ENCODE measurements at places on chromosomes 5 and 9.

DNA sequence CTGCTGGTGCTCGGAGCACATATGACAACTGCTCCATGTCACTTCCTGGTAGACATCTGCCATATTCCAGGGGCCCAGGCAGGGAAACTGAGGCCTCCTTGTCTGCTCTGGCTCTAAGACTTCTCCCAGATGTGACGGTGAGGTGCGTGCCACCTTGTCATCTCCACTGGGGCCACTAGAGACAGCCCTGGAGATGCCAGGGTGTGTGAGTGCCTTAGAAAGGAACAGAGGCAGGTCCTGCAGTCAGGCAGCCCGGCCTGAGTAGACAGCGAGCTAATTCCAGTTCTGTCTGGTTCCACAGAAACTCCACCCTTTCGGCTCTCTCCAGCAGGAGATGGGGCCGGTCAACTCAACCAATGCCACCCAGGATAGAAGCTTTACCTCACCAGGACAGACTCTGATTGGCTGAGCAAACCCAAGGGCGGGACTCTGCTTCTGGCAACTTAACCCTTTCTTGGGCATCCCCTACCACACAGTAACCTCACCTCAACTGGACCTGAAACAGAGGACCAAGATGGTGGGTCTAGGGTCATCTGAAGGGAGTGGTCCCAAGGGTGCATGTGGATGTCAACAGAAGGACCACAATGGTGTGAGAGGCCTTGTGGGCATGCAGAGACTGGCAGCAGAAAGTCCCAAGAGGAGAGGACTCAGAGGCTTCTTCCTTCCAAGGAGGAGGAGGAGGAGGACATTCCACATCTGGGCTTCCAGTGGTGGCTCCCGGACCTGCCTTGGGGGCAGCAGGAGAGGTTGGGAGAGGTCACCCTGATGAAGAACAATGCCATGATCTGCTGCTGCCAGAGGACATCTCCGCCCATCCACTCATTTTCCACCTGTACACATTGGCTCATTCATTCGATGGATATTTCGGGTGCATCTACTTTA, 77.7 kb downstream of the RGS3 start:
- no peak for DNase-seq

DNA sequence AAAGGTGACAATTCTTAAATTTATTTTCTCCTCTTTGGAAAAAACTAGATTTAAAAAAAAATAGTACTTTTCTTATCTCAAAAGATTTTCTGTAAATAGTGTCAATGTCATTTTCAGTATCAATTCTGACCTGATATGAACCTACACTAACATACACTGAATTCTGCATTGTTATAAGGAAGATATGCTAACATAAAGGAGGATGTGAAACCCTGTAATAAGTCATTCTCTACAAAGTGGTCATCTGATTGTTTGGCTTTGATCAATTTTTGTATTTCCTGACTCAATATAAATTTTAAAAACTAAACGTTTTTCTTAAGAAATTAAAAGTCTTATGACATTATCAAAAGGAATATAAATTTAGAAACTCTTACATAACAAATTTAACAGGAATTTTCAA, 233.6 kb upstream of the EDIL3 start:
- DNase-seq: no peak

DNA sequence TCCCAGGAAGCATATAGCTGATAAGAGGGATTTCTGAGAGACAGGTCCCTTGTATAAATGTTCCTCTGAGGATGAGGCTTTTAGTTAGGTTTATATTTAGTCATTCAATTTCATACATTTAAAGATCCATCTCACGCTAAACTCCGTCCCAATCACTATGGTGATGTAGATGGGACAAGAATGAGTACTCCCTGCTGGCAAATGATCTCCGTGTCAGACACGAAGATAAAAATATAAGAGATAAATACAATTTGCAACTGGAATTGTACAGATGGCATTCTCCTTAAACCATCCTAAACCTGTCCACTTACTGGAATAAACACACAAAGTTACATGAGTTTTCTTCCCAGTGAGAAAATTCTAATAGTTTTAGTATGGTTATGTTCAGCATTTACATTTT, 233.0 kb downstream of the PRR16 start:
- DNase-seq: no peak

DNA sequence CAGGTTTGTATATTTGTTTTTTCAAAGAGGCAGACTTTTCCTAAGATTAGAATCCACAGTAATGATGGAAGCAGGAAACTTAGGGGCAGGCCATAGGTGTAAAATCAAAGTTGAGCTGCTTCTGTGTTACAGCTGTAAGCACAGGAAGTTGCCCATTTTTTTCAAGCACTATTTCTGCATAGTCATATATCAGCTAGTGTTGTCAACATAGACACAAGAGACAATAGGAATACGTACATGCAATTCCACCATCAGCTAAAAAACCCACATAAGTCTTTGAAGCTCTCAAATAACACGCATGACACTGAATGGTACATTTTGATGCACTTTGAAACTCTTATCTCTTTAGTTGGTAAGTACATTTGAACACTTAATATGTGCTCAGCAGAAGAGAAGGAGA, 20.2 kb upstream of the SMIM15 start:
- no peak for DNase-seq

DNA sequence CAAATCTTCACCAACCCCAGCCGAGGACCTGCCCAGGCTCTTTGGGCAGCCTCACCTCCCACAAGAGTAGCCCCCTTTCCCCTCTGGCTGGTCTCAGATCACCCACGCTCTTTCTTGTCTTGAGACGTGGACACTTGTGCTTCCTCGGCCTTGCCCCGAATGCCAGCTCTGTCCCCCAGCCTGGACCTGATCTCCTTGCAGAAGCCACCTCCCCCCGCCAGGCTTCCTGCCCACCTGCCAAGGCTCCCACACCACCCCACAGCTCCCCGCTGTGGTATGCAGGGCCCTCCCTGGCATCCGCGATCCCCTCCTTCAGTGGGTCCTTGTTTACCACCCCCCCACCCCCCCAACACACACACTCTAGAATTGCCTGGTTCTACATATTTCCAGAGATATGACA, 133.7 kb downstream of the ROR2 start:
- no peak for DNase-seq

DNA sequence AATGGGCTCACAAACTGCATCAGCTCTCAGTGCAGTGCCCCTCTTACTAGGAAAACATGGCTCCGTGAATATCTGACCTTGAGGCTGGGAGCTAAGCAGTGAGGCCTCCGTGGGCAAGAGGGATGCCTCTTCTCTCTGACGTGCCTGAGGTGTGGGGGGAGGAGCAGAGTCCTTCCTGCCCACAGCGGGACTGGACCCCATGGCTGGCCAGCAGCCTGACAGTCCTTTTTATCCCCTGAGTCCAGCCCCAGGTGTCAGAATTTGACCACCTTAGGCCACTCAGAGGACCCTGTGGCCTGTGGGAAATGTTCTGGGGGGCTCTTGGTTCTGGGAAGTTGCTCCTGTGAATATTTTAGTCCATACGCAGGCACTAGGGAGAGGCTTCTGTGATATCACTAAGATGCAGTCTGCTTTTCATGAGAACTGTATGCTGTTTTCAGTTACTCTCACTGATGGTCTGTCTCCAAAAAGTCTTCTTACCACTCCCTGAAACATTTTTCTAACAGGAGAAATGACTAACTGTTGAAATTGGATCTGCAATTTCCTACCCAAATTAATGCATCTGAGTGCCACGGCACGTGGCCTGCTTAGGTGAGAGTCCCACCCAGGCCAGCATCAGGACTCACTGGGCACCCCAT, 23.4 kb downstream of the ANGPTL2 start:
- DNase-seq: no peak

DNA sequence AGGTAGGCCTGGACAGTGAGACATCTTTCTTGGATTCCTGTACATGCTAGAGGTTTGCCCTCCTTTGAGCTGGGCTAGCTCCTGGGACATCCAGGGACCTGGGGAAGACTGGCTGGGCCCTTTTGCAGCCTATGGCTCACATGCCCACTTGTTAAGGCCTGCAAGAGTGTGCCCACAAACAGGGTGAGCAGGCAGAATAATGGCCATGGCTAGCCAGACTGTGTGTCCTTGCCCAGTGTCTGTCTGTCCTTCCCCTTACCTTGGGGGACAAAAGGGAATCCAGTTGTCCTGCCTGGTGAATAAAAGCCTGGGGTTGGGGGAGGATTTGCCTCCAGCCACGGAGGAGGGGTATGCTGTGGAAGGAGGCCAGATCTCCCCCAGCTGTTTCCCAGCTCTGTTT, 13.0 kb upstream of the CXXC5 start:
- DNase-seq: no peak

DNA sequence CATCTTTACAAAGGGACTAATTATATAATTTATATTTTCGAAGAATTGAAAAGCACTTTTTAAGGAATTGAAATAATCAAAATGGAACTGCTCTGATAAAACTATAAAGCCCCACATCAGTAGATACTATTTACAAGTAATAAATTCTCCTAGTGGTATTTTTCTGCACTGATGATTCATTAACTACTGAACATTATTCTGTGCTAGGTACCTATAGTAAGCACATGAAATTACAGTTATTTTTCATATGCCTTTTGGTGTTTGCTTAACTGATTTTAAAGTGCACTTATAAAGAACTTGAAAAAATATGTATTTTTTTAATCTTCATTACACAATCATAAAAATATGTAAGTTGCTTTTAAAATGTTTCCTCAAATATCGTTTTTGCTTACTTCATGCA, 123.0 kb downstream of the MAN2A1 start:
- no peak for DNase-seq

DNA sequence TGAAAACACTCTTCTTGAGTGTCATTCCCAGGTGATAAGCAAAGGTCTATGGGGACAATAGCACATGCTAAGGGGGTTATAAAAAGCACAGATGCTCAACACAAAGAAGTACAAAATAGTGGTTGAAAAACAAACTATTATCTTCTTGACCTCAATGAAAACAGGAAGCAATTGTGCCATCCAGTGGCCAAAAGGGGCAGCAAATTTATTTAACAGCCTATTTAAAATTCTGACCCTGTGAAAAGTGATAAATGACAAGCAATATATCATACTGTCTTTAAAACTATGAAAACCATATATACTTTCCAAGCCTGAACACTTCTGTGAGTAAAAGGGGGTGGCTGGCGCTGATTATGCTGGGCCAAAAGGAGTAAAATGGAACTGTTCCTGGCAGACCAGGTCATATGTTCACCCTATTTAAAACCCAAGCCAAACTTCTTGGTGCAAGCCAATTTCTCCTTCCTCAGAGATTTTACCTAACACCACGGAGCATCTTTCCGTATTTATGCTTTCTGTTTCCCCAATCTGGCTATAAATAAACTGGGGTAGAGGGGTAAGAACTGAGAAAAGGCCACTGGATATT, 29.7 kb downstream of the TEX10 start:
- no peak for DNase-seq

GRCh38 chr9:90842996-90843395, 41.4 kb downstream of the SYK start:
- DNase-seq: no peak

- DNase-seq: no peak
Observed at GRCh38 chr5:138186002-138186447, 7.1 kb downstream of the KIF20A start.

DNA sequence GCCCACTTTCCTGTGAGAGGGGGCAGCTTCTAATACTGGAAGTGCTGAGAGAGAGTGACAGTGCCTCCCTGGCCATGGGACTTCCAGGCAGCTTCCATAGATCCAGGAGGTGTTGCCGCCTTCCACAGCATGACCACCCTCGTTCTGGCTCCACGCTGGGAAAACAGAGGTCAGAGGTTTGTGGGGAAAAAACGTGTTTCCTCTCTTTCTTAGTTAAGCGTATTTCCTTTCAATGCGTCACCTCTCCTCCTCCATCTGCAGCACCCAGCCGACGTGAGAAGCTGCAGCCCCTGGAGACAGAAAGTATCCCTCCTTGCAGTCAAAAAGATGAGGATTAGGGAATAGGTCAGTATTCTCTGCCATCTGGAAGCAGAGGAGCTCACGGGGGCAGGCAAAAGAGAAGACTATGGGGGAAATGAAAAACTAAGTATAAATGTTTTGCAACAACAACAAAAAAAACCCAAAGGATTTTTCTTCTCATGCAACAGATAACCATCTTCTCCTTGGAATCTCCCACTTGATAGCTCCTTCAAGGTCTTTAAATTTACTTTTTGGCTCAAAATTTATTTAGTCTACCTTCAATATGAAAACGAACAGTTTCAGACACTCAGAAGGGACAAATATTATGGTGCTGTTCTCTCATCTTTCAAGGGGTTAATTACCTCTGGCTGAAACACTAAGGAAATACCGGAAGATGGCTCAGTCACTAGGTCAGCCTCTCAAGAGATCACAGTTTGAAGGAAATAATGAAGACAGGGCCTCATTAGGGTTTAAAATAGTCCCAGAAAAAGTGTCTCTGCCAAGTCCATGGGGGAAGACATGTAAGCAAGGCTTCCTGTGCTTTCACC, 38.0 kb downstream of the MTMR12 start:
- DNase-seq: no peak

GRCh38 chr9:123998970-123999621, 12.5 kb upstream of the LHX2 start:
- DNase-seq: no peak

DNA sequence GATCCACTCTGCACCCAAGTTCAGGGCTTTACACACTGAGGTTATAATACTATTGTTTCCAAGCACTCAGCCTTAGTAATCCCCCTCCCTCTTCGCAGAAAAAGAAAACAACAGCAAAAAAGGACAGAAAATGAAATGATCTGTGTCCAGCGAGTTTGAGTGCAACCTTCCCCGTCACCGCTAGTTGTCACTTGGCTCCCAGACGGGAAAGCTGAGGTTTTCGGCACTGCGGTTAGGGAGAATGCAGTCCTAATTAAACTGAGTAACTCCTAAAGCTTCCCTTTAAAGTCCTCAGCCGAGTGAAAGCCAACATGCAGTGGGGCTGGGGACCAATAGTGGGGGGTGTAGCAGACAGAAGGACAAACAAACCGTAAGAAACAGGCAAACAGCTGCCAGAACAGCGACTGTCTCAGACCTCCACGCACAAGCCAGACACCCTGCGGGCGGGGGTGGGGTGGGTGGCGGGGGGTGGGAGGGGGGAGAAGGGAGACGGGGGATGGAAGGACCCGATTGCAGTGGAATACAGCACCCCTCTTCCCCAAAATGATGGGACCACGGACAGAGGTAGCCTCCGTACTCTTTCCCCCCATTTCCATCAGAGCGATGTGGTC, 680 bp downstream of the GLRA1 start:
- no peak for DNase-seq

- no peak for DNase-seq
Observed at GRCh38 chr9:68719847-68720246, 14.8 kb downstream of the PIP5K1B start.

DNA sequence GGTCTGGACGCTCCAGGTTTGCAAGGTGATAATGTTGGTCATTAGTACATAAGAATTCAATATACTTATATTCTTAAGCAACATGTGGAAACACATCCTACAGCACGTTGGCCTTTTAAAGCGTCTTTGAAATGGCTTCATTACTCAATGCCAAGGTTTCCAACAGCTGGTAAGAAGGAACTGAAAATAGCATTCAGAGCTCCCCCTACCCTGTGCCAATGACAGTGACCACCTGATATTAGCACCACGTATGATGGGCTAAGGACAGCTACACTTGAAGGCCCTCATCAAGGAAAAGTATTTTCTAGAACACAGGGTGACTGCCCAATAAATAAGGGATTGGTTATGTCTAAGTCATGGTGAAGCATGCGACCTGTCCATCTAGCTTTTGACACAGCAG, 9.9 kb downstream of the ZNF622 start:
- DNase-seq: no peak
